Stimulated activated CD8-positive, alpha-beta memory T cell treated with anti-CD3 and anti-CD28 coated beads, Interleukin-4, amount 100 ng/mL, for 24 hours (primary cell): ENCODE measurements at places on chromosomes 5 and 9.

- no peak for DNase-seq
Measured at GRCh38 chr9:133759946-133760345, 21.8 kb upstream of the SARDH start.

- DNase-seq = no peak
Measured at GRCh38 chr5:83553000-83553486, 81.5 kb downstream of the VCAN start.

DNA sequence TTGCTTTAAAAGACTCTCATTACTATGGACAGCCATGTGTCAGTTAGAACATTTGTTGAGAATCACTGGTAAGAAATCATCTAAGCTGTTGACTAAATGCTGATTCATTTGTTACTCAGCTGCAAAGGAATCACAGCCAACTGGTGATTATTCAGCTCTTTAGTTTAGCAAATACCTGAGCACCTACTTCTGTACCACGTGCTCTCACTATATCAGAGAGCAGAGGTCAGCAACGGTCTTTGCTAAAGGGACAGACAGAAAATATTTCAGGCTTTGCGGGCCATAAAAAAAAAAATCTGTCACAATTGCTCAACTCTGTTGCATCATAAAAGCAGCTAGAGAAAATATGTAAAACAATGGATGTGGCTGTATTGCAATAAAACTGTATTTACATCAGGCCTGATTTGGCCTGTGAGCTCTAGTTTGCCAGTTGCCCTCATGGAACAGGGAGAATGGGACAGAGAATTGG is 377.6 kb downstream of the DNAH5 start:
- no peak for DNase-seq

DNA sequence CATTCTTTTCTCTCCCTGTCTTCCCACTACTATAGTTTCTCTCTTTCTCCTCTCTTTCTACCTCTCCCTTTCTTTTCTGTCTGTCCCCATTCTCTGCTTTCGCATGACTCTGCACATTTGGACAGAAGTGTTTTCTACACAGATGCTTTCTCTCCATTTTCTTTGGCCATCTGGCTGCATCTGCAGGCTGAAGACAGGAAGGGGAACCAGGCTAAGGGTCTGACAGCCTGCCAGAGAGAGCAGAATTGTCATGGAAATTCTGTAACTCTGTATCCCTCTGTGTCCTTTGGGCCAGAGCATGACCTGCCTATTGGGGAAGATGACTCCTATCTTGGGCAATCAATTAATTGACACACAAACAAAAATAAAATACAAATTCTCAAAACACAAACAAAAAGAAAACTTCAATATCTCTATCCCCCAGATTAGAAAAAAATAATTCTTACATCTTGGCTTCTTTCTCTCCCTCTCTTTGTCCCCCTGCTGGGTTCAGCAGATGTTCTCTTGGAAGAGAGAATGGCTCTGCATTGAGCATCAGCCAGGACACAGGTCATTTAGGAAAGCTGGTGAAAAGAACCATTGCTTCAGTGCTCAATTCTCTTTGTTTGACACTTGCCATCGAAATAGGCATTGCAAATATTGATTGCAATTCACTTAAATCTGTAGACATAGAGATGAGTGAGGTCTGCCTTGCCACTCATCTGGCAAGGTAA is 415.9 kb upstream of the KLF4 start:
- no peak for DNase-seq

GRCh38 chr9:68530618-68531017 is 10.1 kb downstream of the TMEM252 start:
- no peak for DNase-seq
